ENCODE measurements at places on chromosomes 16 and 17. TPM values are rescaled to one million over a fixed set of nuclear protein-coding genes. Genes with fewer than 3 reads are reported as not detected.

DLX4 gene
- 7.4 TPM for total RNA-seq

NPIPA8 gene
- total RNA-seq: 7.4 TPM

KRT28 gene
- total RNA-seq: not detected

GNGT2 gene
- total RNA-seq: 0.49 TPM

ATP6V0D1 gene
- 156 TPM for total RNA-seq

KIF19 gene
- total RNA-seq: not detected

CD68 gene
- 120 TPM for total RNA-seq

KLHL10 gene
- not detected for total RNA-seq
